Fibroblast of lung (primary cell): ENCODE measurements at places on chromosomes 12 and 14. TPM values are rescaled to one million over a fixed set of nuclear protein-coding genes. Genes with fewer than 3 reads are reported as not detected.

Gene STAC3
- total RNA-seq, result 0.26 and 0.33 TPM in 2 replicates

Gene ANKS1B
- total RNA-seq, result 0.51 and 0.83 TPM in 2 replicates

Gene PTHLH
- total RNA-seq, result 0.26 and 1.8 TPM in 2 replicates

Gene KRT2
- not detected in 2 replicates for total RNA-seq

Gene SERPINA12
- total RNA-seq, result not detected in 2 replicates

Gene DENR
- total RNA-seq, result 30.8 and 40.6 TPM in 2 replicates

Gene PIWIL1
- total RNA-seq, result not detected in 2 replicates

Gene FITM1
- under 0.01 TPM in 1 of 2 replicates, not detected in the other for total RNA-seq

Gene MVK
- 10.0 and 22.1 TPM in 2 replicates for total RNA-seq

Gene REM2
- 0.17 and 0.26 TPM in 2 replicates for total RNA-seq
